ENCODE measurements at places on chromosomes 11 and 22. TPM values are rescaled to one million over a fixed set of nuclear protein-coding genes. Genes with fewer than 3 reads are reported as not detected.
A peak's percentile ranks its signal among the peaks of the same experiment; 100 is the strongest.

GRCh38 chr11:75839851-75840250 lies 24.8 kb downstream of the UVRAG start:
- no peak for DNase-seq
- peaks cover 4% of the 10 kb centered on the region for H3K4me1 ChIP-seq
- no peak overlapping the region for H3K27ac ChIP-seq
- H3K4me3 ChIP-seq = no peak overlapping the region
- H3K27me3 ChIP-seq = no peaks in the 10 kb centered on the region
- H3K36me3 ChIP-seq = peaks cover 8% of the 10 kb centered on the region

DNA sequence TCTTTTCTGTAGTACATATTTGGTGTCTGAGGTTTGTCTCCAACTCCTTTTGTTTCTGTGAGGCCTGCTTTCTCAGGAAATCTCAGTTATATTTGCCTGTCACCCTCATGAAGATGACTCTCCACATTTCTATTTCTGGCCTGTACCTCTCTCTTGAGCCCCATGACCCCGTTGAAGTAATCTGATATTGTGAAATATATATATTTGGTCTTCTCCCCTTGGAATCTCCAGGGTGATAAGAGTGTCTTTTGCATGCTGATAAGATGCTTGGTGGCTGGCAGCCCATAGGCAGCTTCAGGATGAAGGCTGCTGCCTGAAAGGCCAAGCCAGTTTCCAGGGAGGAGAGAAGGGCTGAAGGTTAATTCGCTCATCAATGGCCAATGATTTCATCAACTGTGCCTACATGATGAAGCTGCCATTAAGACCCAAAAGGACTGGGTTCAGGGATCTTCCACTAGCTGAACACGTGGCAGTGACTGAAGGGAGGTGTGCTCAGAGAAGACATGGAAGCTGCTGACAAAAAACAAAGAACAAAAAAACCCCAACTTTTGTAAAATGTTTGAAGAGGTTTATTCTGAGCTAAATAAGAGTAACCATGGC lies 67.4 kb downstream of the MICAL2 start:
- H3K27me3 ChIP-seq = no peaks in the 10 kb centered on the region
- DNase-seq = no peak
- H3K36me3 ChIP-seq = peaks cover 36% of the 10 kb centered on the region
- H3K4me3 ChIP-seq = no peak overlapping the region
- H3K27ac ChIP-seq = peak overlapping the region; percentile 17
- peaks cover 65% of the 10 kb centered on the region for H3K4me1 ChIP-seq

- peak overlapping the region; percentile 10 for H3K27ac ChIP-seq
- no peak for DNase-seq
- peaks cover 10% of the 10 kb centered on the region for H3K36me3 ChIP-seq
- no peaks in the 10 kb centered on the region for H3K27me3 ChIP-seq
- no peak overlapping the region for H3K4me3 ChIP-seq
Observed at GRCh38 chr11:46114378-46114777, 6.9 kb downstream of the PHF21A start.

DNA sequence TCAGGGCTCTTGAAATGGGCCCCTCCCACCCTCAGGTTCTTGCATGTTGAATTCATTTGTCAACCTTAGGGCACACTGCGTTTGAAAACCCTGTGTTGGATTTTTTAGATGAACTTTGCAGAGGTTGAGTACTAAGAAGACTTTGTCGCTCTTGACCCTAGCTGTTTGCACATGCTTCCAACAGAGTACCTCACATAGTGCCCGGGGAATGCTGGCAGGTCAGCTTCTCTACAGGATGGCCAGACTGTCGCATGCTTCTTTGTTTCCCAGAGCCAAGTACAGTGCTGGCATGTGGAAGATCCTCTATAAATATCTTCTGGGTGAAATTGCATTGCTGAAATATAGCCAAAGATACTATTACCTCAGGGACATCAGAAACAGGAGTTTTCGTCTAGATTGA lies 59.9 kb downstream of the FAT3 start:
- DNase-seq = no peak
- no peaks in the 10 kb centered on the region for H3K27me3 ChIP-seq
- H3K4me1 ChIP-seq = no peaks in the 10 kb centered on the region
- no peak overlapping the region for H3K27ac ChIP-seq
- no peak overlapping the region for H3K4me3 ChIP-seq

GRCh38 chr11:115284773-115285172 lies 219.4 kb downstream of the CADM1 start:
- H3K4me3 ChIP-seq = no peak overlapping the region
- peaks cover 6% of the 10 kb centered on the region for H3K27me3 ChIP-seq
- no peaks in the 10 kb centered on the region for H3K36me3 ChIP-seq

GRCh38 chr22:20024225-20024624 lies 3.3 kb downstream of the TANGO2 start:
- H3K27me3 ChIP-seq = peaks cover under 1% of the 10 kb centered on the region
- H3K27ac ChIP-seq = no peak overlapping the region
- DNase-seq = no peak
- no peak overlapping the region for H3K4me3 ChIP-seq

DNA sequence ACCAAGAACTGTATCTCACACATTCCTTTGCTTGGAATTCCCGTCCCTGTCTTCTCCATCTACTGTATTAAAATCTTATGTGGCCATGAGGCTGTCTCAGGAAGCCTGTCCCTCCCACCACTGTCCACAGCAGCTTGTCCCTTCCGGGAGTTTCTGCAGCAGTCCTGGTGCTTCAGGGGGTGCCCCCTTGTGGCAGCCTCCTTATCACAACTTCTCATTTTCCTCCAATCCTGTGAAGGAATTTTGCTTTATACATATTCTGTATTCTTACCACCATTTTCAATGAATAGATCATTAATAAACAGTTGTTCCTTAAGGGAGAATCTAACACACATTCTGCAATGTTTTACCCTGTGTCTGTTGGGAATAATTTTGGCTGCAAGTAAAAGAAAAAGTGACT lies 220.4 kb upstream of the RAG2 start:
- no peak for DNase-seq
- no peaks in the 10 kb centered on the region for H3K36me3 ChIP-seq
- no peak overlapping the region for H3K27ac ChIP-seq
- no peak overlapping the region for H3K4me3 ChIP-seq

DNA sequence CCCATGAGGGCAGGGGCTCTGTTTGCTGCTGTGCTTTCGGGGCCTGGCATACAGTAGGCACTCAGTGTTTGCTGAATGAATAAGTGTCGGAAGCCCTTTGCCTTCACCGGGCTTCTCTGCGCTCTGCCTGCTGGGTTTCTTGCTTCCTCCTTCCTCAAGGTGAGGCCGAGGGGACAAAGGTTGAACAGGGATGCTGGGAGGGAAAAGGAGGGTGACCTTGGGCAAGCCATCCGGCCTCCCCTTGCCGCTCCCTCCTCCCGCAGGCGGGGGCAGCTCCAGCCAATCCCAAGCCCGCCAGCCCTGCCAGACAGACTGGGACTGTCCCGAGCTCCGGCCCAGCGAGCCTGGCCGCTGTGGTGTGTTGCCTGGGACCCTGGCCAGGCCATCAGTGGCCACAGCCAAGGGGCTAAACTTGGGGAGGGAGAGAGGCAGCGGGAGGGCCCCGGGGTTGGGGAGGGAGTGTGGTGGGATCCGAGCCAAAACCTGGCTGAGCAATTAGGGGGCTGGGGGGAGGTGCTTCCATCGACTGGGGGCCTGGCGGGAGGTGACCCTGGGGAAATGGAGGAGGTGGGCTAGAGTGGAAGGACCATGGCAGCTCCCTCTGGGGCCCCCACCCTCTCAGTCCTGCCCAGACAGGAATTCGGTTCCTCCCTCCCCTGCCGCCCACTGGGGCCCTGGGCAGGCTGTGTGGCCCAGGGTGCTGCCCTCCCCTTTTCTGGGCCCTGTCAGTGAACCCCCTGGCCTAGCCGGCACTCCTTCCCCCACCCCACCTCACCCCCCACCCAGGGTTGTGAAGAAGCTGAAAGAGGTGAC lies 3.4 kb upstream of the RCOR2 start:
- H3K4me1 ChIP-seq = peaks cover 10% of the 10 kb centered on the region
- H3K36me3 ChIP-seq = no peaks in the 10 kb centered on the region
- H3K4me3 ChIP-seq = no peak overlapping the region
- H3K27ac ChIP-seq = no peak overlapping the region
- H3K27me3 ChIP-seq = peaks cover 23% of the 10 kb centered on the region

GRCh38 chr22:50531962-50532674 lies 2.3 kb upstream of the TYMP start:
- H3K4me3 ChIP-seq = peak overlapping the region; percentile 94
- H3K36me3 ChIP-seq = peaks cover 13% of the 10 kb centered on the region
- H3K27ac ChIP-seq = peak overlapping the region; percentile 100
- peaks cover 51% of the 10 kb centered on the region for H3K4me1 ChIP-seq
- peak; percentile 59 for DNase-seq

GRCh38 chr22:38844315-38845003 lies 631 bp upstream of the NPTXR start:
- no peaks in the 10 kb centered on the region for H3K36me3 ChIP-seq
- H3K27ac ChIP-seq = no peak overlapping the region

- H3K36me3 ChIP-seq = no peaks in the 10 kb centered on the region
- no peak overlapping the region for H3K27ac ChIP-seq
- H3K27me3 ChIP-seq = peaks cover 31% of the 10 kb centered on the region
- no peaks in the 10 kb centered on the region for H3K4me1 ChIP-seq
- no peak overlapping the region for H3K4me3 ChIP-seq
- DNase-seq = no peak
Observed at GRCh38 chr11:118672846-118673245, 6.6 kb downstream of the TREH start.

DNA sequence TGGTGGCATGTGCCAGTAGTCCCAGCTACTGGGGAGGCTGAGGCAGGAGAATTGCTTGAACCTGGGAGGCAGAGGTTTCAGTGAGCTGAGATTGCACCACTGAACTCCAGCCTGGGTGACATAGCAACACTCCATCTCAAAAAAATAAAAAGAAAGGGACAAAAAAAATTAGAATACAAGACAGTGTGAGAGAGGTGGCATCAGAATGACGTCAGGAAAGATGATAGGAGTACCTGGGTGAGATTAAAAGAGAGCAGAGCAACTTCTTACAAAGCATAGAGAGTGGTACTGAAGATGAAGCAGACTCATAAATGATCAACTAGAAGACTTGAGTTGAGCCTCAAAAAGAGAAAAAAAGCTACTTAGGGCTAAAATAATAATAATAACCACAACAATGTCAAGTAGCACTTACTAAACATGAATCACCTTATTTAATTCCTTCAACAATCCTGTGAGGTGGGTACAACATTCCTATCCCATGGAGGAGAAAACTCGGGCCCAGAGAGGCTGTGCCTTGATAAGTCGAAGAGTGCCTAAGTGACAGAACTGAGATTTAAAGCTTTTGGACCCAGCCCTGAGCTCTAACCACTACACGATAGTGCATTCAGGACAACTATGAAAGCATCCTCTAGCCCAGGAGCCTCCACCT lies 5.2 kb upstream of the SLN start:
- H3K27me3 ChIP-seq = peaks cover 17% of the 10 kb centered on the region
- H3K27ac ChIP-seq = no peak overlapping the region
- no peak overlapping the region for H3K4me3 ChIP-seq
- H3K4me1 ChIP-seq = no peaks in the 10 kb centered on the region

DNA sequence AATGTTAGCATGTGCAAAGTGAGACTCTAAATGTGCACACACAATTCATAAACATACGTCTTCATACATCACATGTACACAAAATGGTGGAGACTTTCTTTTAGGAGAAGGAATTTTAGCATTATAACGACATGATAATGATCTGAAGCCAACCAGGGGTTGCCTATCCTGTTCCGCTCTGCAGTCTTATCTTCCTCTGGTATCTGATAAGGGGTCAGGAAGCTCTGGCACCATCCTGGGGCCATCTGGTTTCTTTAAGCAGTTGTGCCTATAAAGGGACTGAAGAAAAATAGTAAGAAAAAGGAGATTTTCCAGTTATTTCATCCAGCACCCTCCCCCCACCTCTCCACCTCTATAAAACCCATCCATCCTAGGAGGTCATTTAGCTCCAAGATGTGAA lies 5.8 kb upstream of the NUP50 start:
- H3K36me3 ChIP-seq = peaks cover 23% of the 10 kb centered on the region
- H3K27ac ChIP-seq = no peak overlapping the region
- peak; percentile 2 for DNase-seq
- H3K27me3 ChIP-seq = no peaks in the 10 kb centered on the region
- no peak overlapping the region for H3K4me3 ChIP-seq

GRCh38 chr11:129131316-129131715 lies 60.8 kb downstream of the ARHGAP32 start:
- no peaks in the 10 kb centered on the region for H3K27me3 ChIP-seq
- no peak overlapping the region for H3K4me3 ChIP-seq
- no peaks in the 10 kb centered on the region for H3K36me3 ChIP-seq
- no peak overlapping the region for H3K27ac ChIP-seq
- no peaks in the 10 kb centered on the region for H3K4me1 ChIP-seq

GRCh38 chr11:13902523-13902922 lies 60.0 kb upstream of the SPON1 start:
- no peak for DNase-seq
- H3K27me3 ChIP-seq = peaks cover 8% of the 10 kb centered on the region
- no peaks in the 10 kb centered on the region for H3K36me3 ChIP-seq
- no peak overlapping the region for H3K27ac ChIP-seq
- no peak overlapping the region for H3K4me3 ChIP-seq

- H3K4me3 ChIP-seq = no peak overlapping the region
- H3K36me3 ChIP-seq = no peaks in the 10 kb centered on the region
- peak; percentile 31 for DNase-seq
- no peak overlapping the region for H3K27ac ChIP-seq
Observed at GRCh38 chr22:23053051-23053707, 17.1 kb upstream of the GNAZ start.

GRCh38 chr22:40387746-40388145 lies 17.4 kb downstream of the SGSM3 start:
- peaks cover 28% of the 10 kb centered on the region for H3K4me1 ChIP-seq
- no peak overlapping the region for H3K27ac ChIP-seq
- H3K27me3 ChIP-seq = no peaks in the 10 kb centered on the region
- H3K4me3 ChIP-seq = no peak overlapping the region
- peaks cover 7% of the 10 kb centered on the region for H3K36me3 ChIP-seq

DNA sequence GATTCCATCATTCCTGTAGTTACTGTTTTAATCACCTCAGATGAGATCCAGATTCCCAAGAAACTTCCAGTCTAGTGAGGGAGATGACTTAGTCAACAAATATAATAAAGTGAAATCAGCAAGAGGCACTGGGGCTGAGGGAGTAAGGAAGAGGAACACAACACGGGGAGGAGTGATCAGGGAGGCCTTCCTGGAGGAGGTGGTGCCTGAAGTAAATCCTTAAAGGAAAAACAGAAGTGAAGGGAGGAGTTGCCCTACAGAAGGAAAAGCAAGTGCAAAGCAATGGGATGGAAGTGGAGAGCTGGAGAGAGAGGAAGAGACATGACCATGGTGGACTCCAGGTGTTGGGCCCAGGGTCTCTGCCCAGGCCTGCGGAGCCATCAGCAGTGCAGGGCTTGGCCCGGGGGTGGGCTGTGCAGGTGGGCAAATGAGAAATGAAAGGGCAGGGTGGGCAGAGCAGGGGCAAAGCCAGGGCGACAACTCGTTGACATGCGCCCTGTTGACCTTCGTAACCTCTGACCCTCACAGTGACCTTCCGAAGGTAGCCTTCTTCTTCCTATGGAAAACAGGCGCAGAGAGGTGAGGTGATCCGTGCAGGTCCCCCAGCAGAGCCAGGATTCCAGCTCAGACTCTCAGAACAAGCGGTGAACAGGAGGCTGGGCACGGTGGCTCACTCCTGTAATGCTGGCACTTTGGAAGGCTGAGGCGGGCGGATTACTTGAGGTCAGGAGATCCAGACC lies 12.1 kb upstream of the PPARA start:
- H3K27me3 ChIP-seq = no peaks in the 10 kb centered on the region
- no peaks in the 10 kb centered on the region for H3K36me3 ChIP-seq
- DNase-seq = no peak
- H3K27ac ChIP-seq = no peak overlapping the region

Gene CHID1
- 46.8 TPM for total RNA-seq

Gene CHKB
- total RNA-seq = 97.2 TPM

Gene ELF5
- not detected for total RNA-seq

Gene CCDC87
- not detected for total RNA-seq

Gene GRAP2
- 183 TPM for total RNA-seq

Gene MS4A6E
- total RNA-seq = not detected

Gene CLDN5
- not detected for total RNA-seq

Gene SERPING1
- total RNA-seq = not detected

Gene PKDREJ
- not detected for total RNA-seq
